Progenitor cell of endocrine pancreas (in vitro differentiated cells): ENCODE measurements at places on chromosomes 5 and 9.

- H3K27ac ChIP-seq: no peak overlapping the region
- no peak overlapping the region for H3K4me3 ChIP-seq
- peaks cover 6% of the 10 kb centered on the region for H3K4me1 ChIP-seq
- no peaks in the 10 kb centered on the region for H3K27me3 ChIP-seq
- no peaks in the 10 kb centered on the region for H3K36me3 ChIP-seq
Measured at GRCh38 chr9:136087741-136088480, 7.2 kb downstream of the NACC2 start.

DNA sequence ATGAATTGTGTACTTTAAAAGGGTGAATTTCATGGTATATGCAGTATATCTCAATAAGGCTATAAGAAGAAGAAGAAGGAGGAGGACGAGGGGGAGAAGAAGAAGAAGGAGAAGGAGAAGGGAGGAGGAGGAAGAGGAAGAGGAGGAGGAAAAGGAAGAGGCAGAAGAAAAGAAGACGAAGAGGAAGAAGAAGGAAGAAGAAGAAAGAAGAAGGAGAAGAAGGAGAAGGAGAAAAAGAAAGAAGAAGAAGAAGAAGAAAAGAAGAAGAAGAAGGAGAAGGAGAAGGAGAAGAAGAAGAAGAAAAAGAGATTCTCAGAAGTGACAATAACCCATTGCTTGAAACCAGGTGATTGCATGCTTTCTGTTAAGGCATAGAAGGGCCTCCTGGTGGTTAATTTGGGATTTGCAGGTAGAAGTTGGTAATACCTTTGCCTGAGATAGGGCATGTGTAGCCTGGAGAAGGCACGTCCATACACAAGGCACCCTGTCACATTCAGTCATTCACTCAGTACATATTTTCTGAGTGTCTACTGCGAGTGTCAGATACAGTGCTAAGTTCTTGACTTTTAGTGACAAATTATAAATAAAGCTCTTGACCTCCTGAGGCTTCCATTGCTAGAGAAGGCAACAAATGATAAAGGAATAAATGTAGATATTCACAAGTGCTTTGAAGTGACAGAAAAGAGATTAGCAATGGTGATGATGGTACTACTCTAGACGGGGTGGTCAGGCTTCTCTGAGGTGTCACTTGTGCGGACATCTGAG, 231.3 kb downstream of the NPR3 start:
- H3K36me3 ChIP-seq: no peaks in the 10 kb centered on the region
- no peaks in the 10 kb centered on the region for H3K27me3 ChIP-seq
- peak; percentile 10 for DNase-seq
- H3K4me3 ChIP-seq: no peak overlapping the region
- H3K27ac ChIP-seq: no peak overlapping the region
- no peaks in the 10 kb centered on the region for H3K4me1 ChIP-seq

DNA sequence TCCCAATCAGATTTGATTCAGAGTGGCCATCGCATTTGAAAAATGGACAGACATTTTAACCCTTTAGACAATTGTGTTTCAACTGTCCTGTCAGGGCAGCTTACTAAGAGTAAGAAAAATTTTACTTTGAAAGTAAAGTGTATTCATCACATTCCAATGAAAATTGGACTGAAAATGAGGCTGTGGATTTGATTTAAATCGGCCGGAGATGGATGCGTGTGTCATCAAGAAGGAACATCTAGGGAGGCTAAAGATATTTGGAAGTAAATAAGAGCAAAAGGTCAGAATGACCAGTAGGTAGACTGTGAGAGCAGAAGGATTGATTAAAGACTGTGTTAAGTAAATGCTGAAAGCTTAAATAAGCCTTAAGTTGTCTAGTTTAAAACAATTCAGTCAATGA, 1.5 kb downstream of the ZCCHC7 start:
- H3K27ac ChIP-seq: peak overlapping the region; percentile 30
- H3K36me3 ChIP-seq: peaks cover 2% of the 10 kb centered on the region
- H3K4me1 ChIP-seq: peaks cover 13% of the 10 kb centered on the region
- DNase-seq: no peak
- H3K4me3 ChIP-seq: peak overlapping the region; percentile 95

DNA sequence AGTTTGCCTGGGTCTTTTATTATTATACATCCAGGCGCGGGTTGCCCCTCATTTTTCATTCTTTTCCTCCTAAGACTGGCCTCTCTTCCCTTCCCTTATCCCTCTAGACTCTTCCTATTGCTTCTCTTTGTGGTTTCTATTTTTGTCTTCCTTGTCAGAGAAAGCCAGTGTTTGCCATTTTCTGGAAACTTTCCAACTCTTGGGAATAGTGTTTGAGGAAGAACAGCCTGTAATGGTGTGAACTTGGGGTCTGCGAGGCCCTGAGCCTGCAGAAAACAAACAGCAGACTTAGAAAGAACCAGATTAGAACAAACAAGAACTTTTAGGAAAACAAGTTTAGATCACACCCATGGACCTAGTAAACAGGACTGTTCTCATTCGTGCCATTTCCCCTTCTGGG, 15.5 kb downstream of the PRKACG start:
- no peak overlapping the region for H3K4me3 ChIP-seq
- peaks cover 9% of the 10 kb centered on the region for H3K27me3 ChIP-seq
- no peak for DNase-seq
- no peak overlapping the region for H3K27ac ChIP-seq
- H3K4me1 ChIP-seq: peaks cover 2% of the 10 kb centered on the region

DNA sequence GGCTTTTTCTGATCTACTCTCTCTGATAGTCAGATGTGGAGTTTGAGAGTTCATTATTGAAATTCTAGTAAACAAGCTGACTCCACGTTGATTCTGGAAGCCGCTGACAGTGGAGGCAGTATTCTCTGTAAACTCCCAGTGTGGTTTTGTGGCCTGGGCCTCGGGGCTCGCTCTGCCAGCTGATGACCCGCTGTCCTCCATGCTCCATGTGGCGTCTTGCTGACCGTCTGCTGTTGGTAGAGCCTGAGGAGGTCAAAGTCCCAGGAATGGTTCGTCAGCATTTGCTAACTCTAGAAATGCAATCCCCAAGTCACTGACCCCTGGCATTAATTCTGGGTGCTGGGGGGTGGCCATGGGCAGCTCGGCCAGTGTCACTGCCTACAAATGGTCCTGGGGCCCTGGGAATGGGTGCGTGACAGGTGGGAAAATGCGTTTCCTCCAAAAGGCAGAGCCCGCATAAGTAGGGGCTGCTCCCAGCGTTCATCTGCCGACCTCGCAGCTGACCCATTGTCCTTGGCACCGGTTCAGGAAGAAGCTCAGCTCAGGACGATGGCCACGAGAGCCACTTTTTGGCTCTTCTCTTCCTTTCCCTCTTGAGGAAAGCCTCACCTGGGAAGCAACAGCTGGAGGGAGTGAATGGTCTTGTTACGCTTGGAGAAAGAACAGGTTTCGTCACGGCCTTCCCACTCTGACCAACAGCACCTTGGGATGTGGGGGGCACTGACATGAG, 55.1 kb downstream of the MRPL36 start:
- no peak overlapping the region for H3K27ac ChIP-seq
- H3K27me3 ChIP-seq: peaks cover 17% of the 10 kb centered on the region
- no peak overlapping the region for H3K4me3 ChIP-seq
- no peak for DNase-seq
- H3K36me3 ChIP-seq: no peaks in the 10 kb centered on the region
- H3K4me1 ChIP-seq: no peaks in the 10 kb centered on the region

DNA sequence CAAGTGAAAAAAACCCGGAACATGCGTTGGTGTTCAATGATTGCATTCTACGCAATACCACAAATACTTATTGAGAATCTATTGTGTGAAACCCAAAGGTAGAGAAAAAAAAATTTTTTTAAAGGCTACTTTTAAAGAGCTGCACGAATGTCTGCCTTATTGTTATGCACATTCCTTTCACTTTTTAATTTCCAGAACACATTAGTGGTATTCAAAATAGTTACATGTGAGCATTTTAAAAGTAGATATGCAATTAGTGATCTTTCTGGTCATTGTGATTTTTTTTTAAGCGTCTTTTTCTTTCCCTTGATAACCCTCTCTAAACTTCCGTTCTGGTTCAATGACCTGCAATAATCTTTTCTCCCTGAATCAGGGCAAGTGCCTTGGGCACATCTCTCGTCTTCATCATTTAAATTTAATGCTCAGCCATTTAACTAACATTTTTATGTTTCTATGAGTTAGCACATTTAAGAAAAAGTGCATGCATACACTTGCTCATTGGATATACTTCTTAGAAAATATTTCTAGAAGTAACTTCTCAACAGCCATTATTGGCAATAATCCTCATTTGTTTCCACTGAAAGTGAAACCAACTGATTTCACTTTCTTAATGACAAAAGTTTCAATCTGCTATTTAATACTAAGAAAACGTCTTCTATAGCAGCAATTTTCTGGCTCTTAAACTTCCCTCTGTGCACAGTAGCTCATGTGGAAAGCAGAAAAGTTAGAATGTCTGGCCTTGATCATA, 80.3 kb downstream of the CDH6 start:
- no peaks in the 10 kb centered on the region for H3K27me3 ChIP-seq
- H3K27ac ChIP-seq: no peak overlapping the region
- no peak for DNase-seq
- H3K36me3 ChIP-seq: peaks cover 24% of the 10 kb centered on the region
- peaks cover 2% of the 10 kb centered on the region for H3K4me1 ChIP-seq

DNA sequence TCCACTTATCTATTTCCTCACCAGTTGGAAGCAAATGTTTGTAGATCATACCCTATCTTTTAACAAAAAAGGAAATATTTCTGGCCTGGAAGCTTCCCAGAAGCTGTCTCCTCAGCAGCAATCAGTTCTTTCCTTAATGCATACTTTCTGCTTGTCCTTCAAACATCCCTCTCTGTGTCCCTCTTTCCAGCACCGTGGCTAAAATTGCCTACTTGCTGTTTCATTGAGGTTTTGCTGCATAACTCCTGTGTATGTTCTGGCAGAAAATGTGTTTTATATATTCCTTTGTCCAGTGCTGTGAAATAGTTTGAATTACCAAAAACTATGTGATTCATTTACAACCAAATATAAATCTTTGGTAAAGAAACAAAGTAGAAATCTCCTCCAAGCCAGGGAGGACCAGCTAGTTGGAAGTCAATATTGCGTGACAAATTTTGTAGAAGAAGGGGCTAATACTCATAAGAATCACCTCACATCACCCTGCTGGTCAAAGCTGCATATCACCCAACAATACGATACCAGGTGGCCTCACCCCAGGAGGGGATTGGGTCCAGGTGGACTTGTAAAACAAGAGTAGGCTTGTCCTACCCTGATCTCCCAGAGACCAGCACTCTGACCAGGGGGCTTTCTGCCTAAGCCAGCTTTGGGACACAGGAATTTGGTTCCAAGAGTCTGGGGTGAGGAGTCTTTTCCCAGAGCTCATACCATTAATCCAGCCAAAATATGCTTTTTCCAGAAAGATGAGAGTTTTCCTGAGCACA, 198.4 kb upstream of the SNX2 start:
- no peaks in the 10 kb centered on the region for H3K36me3 ChIP-seq
- no peak overlapping the region for H3K4me3 ChIP-seq
- H3K27ac ChIP-seq: no peak overlapping the region
- no peaks in the 10 kb centered on the region for H3K4me1 ChIP-seq
- DNase-seq: no peak

DNA sequence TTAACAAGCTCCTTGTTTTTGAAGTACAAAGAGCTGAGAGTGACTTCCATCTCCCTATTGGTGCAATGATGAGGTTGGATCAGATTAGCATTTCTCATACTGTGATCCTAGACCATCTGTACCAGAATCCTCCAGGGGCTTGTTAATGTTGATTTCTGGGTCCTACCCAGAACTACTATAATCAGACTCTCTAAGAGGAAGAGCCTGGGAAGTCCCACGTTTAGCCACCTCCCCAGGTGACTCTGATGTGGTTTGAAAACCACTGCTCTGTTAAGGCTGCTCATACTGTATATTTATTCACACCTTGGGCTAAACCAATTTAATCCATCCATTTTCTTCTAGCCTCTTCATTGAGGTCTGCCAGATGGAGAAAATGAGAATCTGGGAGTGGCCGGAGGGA, 49.6 kb upstream of the SMIM32 start:
- no peak overlapping the region for H3K27ac ChIP-seq
- no peak overlapping the region for H3K4me3 ChIP-seq
- H3K36me3 ChIP-seq: no peaks in the 10 kb centered on the region
- no peak for DNase-seq
- H3K4me1 ChIP-seq: no peaks in the 10 kb centered on the region

GRCh38 chr5:40410964-40411635, 268.6 kb upstream of the PTGER4 start:
- peaks cover 5% of the 10 kb centered on the region for H3K4me1 ChIP-seq
- no peak for DNase-seq
- no peaks in the 10 kb centered on the region for H3K36me3 ChIP-seq
- H3K27ac ChIP-seq: no peak overlapping the region
- H3K4me3 ChIP-seq: no peak overlapping the region

DNA sequence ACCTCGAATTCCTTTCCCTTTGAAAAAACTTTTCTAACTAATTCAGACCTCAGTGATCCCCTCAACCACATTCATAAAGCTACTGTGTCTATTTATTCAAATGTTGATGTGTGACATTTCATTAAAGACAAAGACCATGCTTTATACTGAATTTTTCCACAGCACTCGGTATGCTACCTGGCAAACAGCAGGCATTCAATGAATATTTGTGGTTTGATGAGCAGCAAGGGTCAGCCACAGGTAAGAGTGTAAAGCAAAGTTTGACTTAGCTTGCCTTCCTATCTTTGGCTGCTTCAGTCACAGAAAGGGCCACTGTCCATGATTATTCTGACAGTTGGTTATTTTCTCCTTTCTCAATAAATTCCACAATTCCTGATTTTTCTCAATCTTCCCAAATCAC, 5.1 kb upstream of the CDC42SE2 start:
- no peaks in the 10 kb centered on the region for H3K27me3 ChIP-seq
- peaks cover 3% of the 10 kb centered on the region for H3K4me1 ChIP-seq
- no peak overlapping the region for H3K27ac ChIP-seq
- no peak overlapping the region for H3K4me3 ChIP-seq
- DNase-seq: no peak

- peaks cover 7% of the 10 kb centered on the region for H3K27me3 ChIP-seq
- H3K4me3 ChIP-seq: no peak overlapping the region
- DNase-seq: no peak
- H3K4me1 ChIP-seq: peaks cover 15% of the 10 kb centered on the region
- no peaks in the 10 kb centered on the region for H3K36me3 ChIP-seq
- no peak overlapping the region for H3K27ac ChIP-seq
Measured at GRCh38 chr5:34564710-34565235, 91.4 kb upstream of the RAI14 start.
